Lung (tissue), 17 donors: ENCODE measurements at places on chromosomes 1 and 21. TPM values are rescaled to one million over a fixed set of nuclear protein-coding genes. Genes with fewer than 3 reads are reported as not detected.
A peak's percentile ranks its signal among the peaks of the same experiment; 100 is the strongest.

TMEM35B gene
- total RNA-seq: 31.3 TPM

DNA sequence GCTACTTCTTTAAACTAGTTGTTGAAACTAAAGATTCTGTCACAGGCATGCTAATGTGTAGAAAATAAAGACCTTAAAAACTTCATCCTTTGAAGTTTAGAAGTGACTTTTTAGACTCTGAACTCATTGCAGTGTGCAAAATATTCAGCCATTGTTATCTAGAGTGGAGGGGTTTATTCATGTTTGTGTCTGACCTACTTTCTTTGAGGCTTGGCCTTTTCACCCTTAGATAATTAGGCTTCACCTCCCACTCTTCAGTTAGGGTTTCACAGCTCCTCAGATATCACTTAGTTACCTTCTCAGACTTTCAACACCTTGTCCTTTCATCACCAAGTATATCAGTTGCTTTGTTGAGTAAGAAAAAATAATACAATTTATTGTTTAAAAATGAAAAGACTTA lies 75.9 kb downstream of the IVNS1ABP start:
- no peak for DNase-seq
- no peaks in the 10 kb centered on the region for H3K36me3 ChIP-seq
- H3K4me3 ChIP-seq: no peak overlapping the region
- no peak overlapping the region for H3K27ac ChIP-seq

DNA sequence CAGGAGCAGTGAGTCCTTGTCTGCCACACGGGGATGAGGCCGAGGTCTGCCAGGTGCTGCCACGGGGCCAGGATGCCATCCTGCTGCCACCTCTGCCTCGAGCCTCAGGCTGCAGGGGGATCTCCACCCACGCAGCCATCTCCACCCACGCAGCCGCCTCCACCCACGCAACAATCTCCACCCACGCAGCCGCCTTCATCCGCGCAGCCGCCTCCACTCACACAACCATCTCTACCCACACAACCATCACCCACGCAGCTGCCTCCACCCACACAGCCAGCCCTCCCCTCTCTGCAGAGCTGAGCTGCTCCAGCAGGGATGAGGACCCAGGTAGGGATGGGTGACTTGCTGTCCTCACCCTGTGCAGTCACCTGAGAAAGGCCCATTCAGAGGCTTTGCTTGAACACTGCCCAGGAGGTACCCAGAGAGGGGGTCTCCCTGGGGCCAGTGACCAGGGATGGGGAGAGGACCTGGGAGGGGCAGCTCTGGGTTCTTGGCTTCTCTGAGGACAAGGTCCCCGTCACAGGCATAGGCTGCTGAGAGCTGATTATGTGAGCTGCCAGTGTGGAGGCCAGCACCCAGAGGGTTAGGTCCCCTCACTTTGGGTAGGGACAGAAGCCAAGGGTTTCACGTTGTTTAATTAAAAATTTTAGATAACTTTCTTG lies 46.6 kb upstream of the TTC34 start:
- DNase-seq: no peak
- H3K27ac ChIP-seq: no peak overlapping the region

GRCh38 chr1:180617774-180618395 lies 13.9 kb upstream of the XPR1 start:
- H3K27me3 ChIP-seq: no peaks in the 10 kb centered on the region
- H3K36me3 ChIP-seq: no peaks in the 10 kb centered on the region
- H3K27ac ChIP-seq: no peak overlapping the region

- H3K4me1 ChIP-seq: no peaks in the 10 kb centered on the region
- H3K27me3 ChIP-seq: no peaks in the 10 kb centered on the region
These were observed 519.8 kb downstream of the COL11A1 start for GRCh38 chr1:102588536-102588935.

DNA sequence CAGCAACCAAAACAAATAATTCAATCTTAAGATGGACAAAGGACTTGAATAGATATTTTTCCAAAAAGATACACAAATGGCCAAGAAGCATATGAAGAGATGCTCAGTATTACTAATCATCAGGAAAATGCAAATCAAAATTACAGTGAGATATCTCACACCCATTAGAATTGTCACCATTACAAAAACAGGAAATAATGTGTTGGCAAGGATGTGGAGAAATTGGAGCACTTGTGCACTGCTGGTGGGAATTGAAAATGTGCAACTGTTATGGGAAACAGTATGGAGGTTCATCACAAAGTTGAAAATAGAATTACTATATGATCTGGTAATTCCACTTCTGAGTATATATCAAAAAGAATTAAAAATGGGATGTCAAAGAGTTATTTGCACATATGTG lies 83.2 kb downstream of the SH3GLB1 start:
- peaks cover 5% of the 10 kb centered on the region for H3K4me1 ChIP-seq
- H3K4me3 ChIP-seq: no peak overlapping the region
- DNase-seq: no peak

DNA sequence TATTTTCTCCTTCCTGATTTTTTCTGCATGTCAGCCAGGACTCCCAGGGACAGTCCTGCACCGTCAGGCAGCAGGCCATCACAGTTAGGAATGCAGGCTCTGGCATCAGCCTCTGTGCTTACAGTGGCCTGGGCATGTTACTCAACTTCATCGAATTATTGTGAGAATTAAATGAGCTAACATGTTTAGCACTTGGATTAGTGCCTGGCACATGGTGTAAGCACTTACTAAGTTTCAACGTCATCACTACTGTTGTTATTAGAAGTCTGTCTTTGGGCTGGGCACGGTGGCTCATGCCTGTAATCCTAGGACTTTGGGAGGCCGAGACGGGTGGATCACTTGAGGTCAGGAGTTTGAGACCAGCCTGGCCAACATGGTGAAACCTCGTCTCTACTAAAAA lies 45.1 kb downstream of the SCCPDH start:
- no peaks in the 10 kb centered on the region for H3K27me3 ChIP-seq
- peaks cover 6% of the 10 kb centered on the region for H3K36me3 ChIP-seq
- no peaks in the 10 kb centered on the region for H3K4me1 ChIP-seq
- H3K27ac ChIP-seq: peak overlapping the region; percentile 24

GRCh38 chr1:159170639-159171038 lies 776 bp upstream of the CADM3 start:
- no peak for DNase-seq
- no peak overlapping the region for H3K27ac ChIP-seq
- H3K4me3 ChIP-seq: no peak overlapping the region
- H3K27me3 ChIP-seq: peaks cover 11% of the 10 kb centered on the region
- H3K36me3 ChIP-seq: no peaks in the 10 kb centered on the region

PTPRF gene
- 160 TPM for total RNA-seq

DNA sequence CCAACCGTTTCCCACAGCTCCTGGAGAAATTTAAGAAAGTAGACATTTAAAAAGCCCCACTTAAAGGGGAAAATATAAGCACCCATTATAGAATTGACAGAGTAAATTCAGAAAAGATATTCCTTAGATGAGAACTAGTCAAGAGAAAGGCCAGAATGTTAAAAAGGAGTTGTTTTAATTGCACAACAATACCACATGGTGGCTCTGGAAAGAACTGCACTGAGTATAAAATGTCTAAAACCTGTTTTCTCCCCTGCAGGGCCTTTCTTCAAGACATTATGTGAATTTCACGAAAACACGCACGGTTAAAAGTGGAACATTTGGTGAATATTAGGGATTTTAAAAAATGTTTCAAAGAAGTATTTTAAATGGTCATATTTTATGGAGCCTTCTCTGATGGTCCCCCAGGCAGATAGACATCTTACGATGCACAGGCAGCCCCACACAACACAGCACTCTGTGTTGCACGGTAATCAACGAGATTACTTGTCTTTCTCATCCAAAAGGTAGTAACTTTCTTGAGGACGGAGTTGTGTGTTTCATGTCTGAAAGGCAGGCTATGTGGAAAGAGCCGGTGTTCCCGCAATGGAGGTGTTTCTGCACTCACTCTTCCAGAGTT lies 101.9 kb downstream of the PRRX1 start:
- no peaks in the 10 kb centered on the region for H3K27me3 ChIP-seq
- H3K4me1 ChIP-seq: no peaks in the 10 kb centered on the region
- peak; percentile 48 for DNase-seq
- no peak overlapping the region for H3K4me3 ChIP-seq
- no peak overlapping the region for H3K27ac ChIP-seq
- H3K36me3 ChIP-seq: no peaks in the 10 kb centered on the region

SLC5A9 gene
- total RNA-seq: 20.3 TPM

TNFAIP8L2 gene
- 3.4 TPM for total RNA-seq

- no peaks in the 10 kb centered on the region for H3K36me3 ChIP-seq
These were observed 55.9 kb downstream of the RRAGC start for GRCh38 chr1:38803647-38804046.

LCE1F gene
- total RNA-seq: not detected

DNA sequence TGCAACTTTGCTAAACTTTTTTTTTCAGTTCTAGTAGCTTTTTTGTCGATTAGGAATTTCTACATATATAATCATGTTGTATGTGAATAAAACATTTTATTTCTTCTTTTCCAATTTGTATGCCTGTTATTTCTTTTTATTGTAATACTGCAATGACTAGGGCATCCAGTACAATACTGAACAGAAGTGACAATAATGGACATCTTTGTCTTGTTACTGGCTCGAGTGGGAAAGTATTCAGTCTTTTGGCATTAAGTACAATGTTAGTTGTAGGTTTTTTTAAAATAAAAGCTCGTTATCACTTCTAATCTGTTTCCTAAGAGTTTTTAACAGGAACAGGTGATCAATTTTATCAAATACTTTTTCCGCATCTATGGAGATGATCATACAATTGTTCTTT lies 9.8 kb downstream of the STPG1 start:
- no peaks in the 10 kb centered on the region for H3K27me3 ChIP-seq
- H3K4me3 ChIP-seq: no peak overlapping the region
- no peaks in the 10 kb centered on the region for H3K36me3 ChIP-seq
- H3K27ac ChIP-seq: no peak overlapping the region
- DNase-seq: no peak

AADACL3 gene
- total RNA-seq: not detected

DNA sequence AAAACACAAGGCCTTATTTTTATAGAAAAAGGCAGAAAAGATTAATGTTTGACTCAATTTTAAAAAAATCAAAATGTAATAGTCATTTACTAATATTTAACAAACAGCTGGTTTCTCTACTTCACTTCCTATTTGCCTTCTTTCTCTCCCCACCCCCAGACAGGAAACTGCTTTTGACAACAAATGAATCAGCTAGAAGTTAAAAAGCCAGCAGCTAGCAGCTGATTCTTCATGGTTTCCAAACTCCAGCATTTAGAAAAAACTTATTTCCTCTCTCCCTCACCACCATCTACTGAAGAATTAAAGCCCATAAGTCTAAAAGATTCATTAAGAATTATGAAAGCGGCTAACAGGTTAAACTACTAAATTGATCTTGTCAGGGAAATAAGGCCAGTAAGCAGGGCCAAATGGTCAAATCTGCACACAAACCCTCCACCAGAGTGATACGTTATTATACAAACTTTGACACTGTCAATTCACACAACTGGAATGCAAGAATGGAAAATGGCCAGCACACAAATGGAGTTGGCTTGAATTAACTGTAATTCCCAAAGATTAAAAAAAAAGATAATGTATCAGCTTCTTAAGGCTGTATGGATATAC lies 4.0 kb downstream of the WDR26 start:
- H3K4me3 ChIP-seq: no peak overlapping the region
- no peaks in the 10 kb centered on the region for H3K27me3 ChIP-seq
- H3K27ac ChIP-seq: peak overlapping the region; percentile 68
- peaks cover 22% of the 10 kb centered on the region for H3K4me1 ChIP-seq
- peaks cover 5% of the 10 kb centered on the region for H3K36me3 ChIP-seq

OR2T8 gene
- total RNA-seq: 0.21 TPM

GRCh38 chr1:119318466-119319309 lies 49.9 kb upstream of the HAO2 start:
- no peak overlapping the region for H3K27ac ChIP-seq
- no peak overlapping the region for H3K4me3 ChIP-seq
- no peaks in the 10 kb centered on the region for H3K4me1 ChIP-seq
- H3K27me3 ChIP-seq: no peaks in the 10 kb centered on the region
- no peak for DNase-seq

DNA sequence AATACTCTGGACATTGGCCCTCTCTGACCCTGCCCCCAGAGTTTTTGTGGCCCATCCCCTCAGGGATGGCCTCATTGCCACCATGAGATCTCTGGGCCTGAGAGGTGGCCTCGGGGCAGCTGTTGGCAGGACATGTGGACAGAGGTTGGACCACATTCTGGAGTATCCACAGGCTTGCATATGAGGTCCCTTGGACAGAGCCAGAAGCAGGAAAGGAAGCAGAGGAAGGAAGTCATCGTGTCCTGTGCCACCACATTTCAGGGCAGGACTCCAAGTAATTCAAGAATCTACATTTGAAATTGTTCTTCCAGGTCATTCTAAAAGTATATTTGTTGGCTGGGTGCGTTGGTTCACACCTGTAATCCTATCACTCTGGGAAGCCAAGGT lies 95.9 kb upstream of the PPP2R5A start:
- no peaks in the 10 kb centered on the region for H3K36me3 ChIP-seq
- peak overlapping the region; percentile 41 for H3K27ac ChIP-seq
- H3K4me1 ChIP-seq: no peaks in the 10 kb centered on the region
- H3K27me3 ChIP-seq: no peaks in the 10 kb centered on the region

GRCh38 chr1:109312978-109313775 lies 6.4 kb upstream of the MYBPHL start:
- no peak for DNase-seq
- H3K36me3 ChIP-seq: peaks cover 3% of the 10 kb centered on the region
- peak overlapping the region; percentile 27 for H3K27ac ChIP-seq
- H3K4me1 ChIP-seq: peaks cover 8% of the 10 kb centered on the region

DNA sequence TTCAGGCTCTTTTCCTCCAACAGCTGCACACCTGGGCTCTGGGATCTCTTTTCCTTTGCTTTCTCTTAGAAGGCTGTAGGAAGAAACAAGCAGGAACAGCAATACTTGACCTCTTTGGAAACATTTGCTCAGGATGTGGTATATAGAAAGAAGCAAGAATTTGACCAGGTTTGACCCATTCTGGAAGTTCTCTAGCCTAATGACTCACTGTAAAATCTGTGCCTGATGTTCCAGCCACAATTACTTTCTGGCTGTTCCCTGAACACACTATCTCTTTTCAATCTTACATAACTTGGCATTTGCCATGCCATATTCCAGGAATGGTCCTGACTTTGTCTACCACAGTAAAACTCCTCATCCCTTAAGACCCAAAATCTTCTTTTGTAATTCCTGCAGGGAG lies 419.9 kb upstream of the DAB1 start:
- no peaks in the 10 kb centered on the region for H3K4me1 ChIP-seq
- DNase-seq: no peak
- no peak overlapping the region for H3K4me3 ChIP-seq
- H3K27me3 ChIP-seq: no peaks in the 10 kb centered on the region

- H3K36me3 ChIP-seq: peaks cover 4% of the 10 kb centered on the region
- DNase-seq: no peak
- no peak overlapping the region for H3K27ac ChIP-seq
- H3K27me3 ChIP-seq: no peaks in the 10 kb centered on the region
These were observed 105.9 kb downstream of the BCAR3 start for GRCh38 chr1:93575621-93576284.

DNA sequence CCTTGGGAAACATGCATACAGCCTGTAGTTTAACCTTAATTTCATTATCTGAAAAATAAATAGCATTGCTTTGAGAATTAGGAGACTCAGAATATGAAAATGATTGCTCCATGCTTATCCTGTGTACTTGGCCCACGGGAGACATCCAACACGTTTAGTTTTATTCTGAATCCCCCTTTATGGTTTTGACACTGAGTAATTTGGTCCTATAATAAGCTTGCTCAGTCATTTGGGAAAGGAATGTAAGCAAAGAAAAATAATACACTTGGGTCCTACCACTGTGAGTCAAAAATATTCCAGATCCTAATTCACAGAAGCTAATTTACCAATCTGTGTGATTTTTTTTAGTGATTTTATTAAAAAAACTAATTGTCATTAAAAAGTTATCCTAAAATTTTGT lies 557.3 kb downstream of the USP25 start:
- H3K4me3 ChIP-seq: no peak overlapping the region
- no peaks in the 10 kb centered on the region for H3K36me3 ChIP-seq
- no peak for DNase-seq
- H3K4me1 ChIP-seq: no peaks in the 10 kb centered on the region

KCNJ9 gene
- not detected for total RNA-seq
